ENCODE measurements at places on chromosomes 12 and 14.

DNA sequence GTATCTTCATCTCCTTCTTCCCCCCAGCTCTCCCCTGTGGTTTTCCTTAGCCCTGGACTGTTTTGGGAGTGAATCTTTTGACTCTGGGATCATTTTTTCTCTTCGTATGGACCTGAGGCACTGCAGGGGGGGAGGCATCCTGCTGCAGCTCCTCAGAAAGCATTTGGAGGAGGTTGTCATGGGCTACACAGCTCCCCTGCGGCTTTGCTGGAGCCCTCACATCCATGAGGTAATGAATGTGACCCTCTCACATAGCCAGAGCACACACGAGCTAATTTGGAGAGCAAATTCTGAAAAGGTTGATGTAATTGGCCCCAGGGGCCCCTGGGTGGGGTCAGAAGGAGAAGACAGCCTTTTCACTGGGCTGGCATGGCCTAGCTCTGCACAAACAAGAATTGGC lies 110.9 kb downstream of the PAH start:
- no peak for DNase-seq

DNA sequence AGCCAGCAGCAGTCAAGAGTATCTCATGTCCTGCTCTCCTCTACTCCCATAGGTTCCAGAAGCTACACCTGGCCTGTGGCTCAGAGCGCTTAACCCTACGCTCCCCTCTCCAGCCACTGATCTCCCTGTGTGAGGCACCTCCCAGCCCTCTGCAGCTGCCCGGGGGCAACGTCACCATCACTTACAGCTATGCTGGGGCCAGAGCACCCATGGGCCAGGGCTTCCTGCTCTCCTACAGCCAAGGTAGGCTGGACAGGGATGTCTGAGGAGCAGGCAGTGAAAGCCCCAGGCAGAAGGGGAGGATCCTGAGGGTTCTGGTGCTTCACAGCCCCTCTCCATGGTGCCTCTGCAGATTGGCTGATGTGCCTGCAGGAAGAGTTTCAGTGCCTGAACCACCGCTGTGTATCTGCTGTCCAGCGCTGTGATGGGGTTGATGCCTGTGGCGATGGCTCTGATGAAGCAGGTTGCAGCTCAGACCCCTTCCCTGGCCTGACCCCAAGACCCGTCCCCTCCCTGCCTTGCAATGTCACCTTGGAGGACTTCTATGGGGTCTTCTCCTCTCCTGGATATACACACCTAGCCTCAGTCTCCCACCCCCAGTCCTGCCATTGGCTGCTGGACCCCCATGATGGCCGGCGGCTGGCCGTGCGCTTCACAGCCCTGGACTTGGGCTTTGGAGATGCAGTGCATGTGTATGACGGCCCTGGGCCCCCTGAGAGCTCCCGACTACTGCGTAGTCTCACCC lies 3.6 kb downstream of the LRP10 start:
- DNase-seq: no peak

DNA sequence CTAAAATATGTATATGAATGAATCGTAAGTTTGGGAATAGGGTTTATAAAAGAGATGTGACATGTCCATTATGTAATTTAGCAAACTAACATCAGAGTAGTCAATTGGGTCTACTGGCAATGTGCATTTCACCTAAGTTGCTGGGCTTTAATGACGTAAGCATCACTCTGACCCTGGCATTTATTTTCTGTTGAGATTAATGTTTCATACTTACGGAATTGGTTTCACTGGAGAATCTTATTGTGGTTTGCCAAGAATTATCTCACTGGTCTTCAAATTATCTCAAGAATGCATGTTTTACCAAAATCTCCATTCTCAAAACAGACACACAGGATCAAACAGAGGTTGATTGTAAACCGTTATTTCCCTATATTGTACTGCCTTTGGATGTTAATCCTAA lies 437.1 kb downstream of the NPAS3 start:
- no peak for DNase-seq

- no peak for DNase-seq
These were observed 195.8 kb upstream of the DIO3 start for GRCh38 chr14:101365329-101366158.

DNA sequence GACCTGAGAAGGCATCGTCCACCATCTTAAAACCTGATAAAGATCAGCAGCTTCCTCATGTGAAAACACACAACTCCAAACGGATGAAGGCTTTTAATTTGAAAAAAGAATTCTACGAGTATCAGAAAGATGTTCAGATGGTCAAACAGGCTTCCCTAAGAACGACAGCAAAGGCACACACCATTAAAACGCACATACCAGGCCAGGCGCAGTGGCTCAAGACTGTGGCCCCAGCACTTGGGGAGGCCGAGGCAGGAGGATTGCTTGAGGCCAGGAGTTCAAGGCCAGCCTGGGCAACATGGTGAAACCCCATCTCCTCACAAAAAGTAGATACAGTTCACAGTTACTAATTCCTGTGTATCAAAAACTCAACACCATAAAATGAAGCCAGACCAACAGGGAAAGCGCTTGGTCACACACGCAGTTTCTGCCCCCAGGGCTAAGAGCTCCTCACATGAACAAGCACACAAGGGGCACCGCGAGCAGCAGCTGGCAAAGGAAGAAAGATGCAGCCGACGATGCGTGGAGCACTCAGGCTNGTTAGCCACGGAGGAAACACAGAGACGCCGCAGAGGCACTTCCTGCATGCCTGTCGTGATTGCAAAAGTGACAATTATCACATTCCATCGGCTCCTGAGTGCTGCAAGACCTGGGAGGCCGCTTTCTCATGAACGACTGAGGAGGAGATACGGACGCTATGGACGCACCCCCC lies 78.0 kb downstream of the NOC4L start:
- DNase-seq: no peak

- DNase-seq: peak; percentile 70
These were observed at the start of gene DGLUCY for GRCh38 chr14:91113829-91114078. TSS of gene DGLUCY (plus strand) at chr14:91114073. CDS start at chr14:91160295, 46,222 bp downstream.

DNA sequence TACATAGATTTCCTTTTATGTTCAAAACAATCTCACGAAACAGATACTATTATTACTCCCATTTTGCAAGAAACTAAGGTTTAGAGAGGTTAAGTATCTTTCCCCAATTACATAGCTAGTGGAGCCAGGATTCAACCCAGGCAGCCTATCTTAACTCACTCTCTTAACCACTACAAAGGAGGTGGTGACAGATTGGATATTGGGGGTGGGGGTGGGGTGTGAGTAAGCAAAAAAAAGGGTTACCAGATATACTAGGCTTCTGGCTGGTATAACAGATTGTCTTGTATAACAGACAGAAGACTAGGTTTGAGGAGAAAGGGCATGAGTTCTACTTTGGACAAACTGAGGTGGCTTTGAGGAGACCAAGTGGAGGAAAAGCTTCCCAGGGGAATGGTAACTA lies 2.1 kb downstream of the GMFB start:
- DNase-seq: no peak

- DNase-seq: no peak
These were observed 2.3 kb upstream of the ACVRL1 start for GRCh38 chr12:51904951-51905470.

DNA sequence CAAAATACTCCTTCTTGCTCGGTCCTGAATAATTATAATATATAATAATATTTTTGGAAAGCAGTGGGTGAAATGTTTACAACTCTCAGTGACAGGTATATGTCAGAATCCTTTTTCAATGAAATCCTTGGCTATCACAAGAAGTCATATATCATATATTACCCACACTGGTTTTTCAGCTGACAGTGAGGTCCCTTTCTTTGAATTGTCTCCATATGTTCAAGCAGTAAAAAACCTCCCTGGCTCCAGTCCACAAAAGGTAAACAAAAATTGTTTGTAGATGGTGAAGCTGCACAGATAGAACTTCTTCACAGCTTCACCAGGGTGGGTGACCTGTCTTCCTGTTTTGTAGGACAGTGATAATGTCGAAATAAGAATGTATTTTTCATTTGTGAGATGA lies 44.0 kb downstream of the A2ML1 start:
- no peak for DNase-seq

DNA sequence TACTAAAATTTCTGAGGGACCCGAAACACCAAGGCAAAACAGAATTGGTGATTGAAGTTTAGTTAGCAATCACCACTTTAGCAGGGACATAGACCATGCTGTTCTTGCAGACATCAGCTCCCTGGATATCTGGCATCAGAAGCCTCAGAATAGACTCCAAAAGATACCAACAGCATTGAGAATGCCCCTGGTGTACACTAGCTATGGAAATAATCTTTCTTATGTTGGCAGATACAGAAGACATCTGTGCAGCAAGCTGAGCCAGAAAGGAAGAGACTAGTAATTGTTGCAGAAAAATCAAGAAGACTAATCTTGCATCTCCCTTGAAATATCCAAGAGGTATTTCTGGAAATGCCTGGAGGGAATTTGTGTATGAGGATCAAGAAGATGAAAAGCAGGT lies 521.6 kb downstream of the TRHDE start:
- DNase-seq: no peak

GRCh38 chr12:128190614-128191013 lies 76.4 kb upstream of the TMEM132C start:
- DNase-seq: no peak

GRCh38 chr12:89351489-89352241 lies 636 bp downstream of the DUSP6 start:
- DNase-seq: no peak

GRCh38 chr12:28700161-28700560 lies 448.9 kb upstream of the FAR2 start:
- DNase-seq: no peak

DNA sequence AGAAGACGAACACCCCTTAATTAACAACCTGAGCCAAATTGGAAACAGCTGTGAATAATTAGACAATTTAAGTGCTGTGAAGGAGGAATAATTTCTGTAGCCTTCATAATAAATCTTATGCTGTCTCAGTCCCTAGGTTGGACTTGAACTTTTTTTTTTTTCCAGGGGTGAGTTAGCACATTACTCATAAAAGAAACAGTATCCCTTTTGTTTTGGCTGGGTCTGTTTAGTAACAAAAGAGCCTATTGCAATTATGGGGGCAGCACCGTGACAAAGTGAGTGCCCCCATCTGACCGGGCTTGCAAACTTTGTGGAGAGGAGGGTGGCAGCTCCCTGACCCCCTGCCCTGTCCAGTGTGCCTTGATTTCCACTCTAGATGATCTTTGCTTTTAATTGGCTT lies 167.4 kb downstream of the DICER1 start:
- no peak for DNase-seq

DNA sequence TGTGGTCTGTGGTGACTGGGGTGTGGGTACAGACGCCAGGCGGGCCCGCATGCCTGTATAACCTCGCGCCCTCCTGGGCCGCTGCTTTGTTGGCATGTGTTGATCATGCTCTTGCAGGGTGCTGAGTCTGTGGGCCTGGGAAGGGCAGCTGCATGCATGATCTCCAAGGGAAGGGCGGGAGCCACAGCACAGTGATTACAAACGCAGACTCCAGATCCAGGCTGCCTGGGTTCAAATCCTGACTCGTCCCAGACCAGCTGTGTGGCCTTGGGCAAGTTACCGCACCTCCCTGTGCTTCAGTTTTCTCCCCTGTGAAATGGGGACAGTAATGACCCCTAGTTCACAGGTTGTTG lies 24.0 kb downstream of the ADGRD1 start:
- no peak for DNase-seq

GRCh38 chr12:132150780-132151144 lies 6.5 kb downstream of the NOC4L start:
- DNase-seq: no peak

GRCh38 chr12:52020539-52021336 lies 14.0 kb downstream of the TAMALIN start:
- no peak for DNase-seq

- no peak for DNase-seq
These were observed 8.8 kb upstream of the KRT82 start for GRCh38 chr12:52414936-52415335.

DNA sequence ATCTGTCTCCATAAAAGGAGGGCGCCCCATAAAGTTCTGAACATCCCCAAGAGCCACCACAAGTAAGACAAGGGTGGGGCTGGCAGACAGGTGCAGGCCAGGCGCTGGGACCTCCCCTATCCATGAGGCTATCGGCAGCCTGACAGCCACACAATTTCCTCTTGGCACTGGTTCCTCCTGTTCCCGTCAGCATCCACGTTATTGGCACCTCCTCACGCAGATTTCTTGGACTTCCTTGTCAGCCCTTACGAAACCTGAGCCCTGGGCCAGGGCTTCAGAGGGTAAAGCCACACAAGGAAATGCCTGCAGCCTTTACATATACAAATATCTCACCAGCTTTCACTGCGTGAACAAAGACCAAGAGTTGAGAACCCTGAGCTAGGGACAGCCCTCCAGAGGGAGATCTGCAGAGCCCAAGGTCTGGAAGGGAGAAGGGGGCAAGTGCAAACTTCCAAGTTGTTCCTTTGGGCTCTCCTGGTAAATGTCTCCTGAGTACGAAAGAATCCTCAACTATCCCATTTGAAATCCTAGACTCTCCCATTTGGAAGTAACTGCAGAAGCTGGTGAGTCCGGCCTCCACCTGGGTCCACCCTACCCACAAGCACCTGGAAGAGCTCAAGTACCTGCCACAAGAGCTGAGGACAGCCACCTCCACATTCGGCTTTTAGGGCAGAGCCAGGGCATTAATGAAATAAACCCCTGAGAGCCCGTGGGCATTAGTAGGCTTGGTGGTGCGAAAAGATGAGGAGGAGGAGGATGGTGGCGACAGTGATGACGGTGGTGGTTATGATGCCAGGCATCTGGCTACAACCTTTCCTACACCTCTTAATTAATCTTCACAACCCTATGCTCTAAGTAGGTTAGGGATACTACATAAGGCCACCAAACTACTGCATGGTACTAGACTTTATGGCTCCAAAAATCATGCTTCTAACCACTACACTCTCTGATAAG lies 5.5 kb upstream of the TC2N start:
- DNase-seq: no peak

DNA sequence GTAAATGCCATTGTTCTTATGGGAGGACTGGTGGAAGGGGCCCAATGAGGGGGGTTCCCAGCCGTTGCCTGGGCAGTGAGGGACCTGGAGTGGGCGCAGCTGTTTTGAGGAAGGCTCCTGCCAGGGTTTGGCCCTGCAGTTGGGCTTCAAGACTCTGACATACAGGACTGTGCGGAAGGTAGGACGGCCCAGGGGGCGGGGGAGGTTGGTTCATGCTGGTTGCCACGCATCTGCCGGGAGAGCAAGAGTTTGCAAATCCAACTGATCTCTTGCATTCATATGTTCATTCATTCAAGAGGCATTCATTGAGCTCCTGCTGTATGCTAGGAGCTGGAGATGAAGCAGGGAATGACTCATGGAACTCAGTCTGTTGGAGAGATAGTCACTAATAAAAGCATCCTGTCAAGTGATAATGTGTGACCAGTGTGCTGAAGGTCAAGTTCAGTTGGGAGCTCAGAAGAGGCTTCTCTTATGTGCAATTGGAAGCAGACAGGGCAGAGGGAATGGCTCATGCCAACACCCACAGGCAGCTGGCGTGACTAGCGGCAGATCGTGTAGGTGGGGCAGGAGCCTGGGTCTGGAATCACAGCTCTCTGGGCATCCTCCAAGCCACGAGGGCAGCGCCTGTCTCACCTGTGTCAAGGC lies 7.8 kb downstream of the SH2B3 start:
- no peak for DNase-seq

DNA sequence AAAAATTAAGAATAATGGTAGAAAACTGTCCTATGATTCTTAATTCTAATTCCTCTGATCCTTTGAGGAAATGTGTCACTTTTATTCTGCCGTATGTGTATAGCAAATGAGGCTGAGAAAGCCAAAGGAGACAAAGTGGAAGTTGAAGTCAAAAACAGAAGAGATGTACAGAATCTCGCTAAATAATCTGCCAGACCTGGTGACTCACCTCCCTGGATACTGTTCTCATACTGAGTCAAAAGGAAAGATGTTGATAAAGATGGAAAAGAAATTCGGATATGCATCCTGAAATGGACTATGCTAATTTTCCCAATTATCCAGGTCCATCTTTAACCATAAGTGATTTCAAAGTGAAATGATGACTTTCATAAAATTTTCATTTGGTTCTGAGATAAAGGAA lies 92.5 kb downstream of the DUSP6 start:
- DNase-seq: no peak
